Femur (tissue), 1 donor: ENCODE measurements at places on chromosomes 11 and 22.

DNA sequence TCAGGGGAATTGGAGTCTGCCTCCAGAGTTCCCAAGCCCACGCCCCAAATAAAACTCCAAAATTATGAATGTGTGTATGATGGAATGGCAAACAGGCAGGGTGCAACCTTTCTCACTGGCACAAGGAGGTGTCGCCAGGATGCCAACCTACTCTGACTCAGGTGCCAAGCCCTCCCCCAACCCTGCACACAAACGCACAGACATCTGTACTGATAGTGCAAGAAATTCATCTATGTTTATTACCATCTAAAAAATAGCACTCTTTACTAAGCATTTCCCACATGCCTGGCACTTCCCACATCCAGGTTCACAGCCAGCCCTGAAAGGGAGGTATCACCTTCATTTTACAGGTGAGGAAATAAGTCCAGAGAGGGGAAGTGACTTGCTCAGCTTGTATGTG, 1.2 kb downstream of the PLA2G3 start:
- no peak for DNase-seq

DNA sequence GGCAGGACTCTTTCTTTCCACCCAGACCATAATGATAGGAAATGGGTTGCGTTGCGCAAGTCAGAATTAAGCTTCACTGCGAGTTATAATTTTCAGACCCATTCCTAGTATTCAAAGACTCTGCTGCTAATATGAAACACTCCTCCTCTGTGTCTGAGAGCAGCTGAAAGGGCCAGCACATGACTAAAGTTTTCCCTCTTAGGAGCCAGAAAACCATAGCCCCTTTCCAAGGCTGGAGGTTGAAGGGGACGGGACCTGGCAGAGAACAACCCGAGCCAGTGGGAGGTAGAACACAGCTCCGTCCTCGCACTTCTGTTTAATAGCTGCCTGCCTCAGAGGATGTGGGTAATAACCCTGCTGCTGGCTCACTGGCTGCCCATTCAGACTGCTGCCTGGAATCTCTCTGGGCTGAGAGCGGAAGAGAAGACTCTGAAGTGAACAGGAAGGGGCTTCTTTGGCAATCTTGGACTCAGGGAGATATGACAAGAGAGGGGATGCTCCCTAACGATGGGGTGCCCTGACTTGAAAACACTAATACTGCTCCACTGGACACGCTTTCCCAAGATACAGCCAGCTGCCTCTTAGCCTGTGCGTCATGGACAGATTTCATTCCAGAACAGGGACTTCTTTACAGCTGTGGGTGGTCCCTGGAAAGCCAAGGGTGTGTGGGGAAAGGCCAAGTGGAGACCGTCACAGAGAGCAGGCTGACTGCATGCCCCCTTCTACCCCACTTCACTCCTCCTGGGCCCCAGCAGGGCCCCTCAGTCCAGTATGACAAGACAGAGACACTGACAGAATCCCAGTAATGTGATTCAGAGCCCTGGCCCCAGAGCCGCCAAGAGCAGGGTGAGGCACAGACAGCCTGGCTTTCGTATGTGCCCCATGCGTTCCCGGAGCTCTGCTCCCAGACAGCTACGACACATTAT, 156.9 kb downstream of the FEZ1 start:
- peak; percentile 91 for DNase-seq

GRCh38 chr11:10439351-10439750, 15.7 kb upstream of the AMPD3 start:
- DNase-seq, result no peak

DNA sequence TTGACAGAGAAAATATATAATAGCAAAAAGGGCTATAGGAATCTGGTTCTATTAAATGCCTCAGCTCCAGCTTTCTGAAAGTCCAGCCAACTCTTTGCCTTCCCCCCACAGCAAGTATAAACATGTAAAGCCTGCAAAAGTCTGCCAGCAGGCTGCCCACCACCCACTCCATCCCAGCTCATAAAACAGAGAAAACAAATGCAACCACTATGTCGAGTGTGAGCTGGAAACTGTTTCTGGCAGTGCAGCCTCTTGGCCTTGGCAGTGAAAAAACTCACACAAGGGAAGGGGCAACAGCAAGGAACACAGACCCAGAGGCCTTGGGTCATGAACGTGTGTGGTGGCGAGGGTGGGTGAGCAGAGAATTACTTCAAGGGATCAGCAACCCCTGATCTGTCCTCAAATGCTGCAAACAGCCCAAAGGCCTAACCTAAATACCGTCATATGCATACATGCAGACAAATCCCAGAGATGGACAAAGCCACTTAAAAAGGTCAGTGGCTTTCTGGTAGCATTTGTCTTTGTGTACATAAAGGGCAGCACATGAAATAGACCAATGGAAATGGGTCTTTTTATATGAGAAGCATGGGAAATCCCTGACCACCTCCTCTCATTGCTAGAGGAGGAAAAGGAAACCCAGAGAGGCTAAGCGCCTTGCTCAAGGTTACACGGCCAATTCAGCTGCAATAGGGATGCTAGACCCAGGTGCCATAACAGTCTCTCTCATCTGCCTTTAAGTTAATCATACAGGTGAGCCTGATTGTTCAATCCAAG, 74.8 kb downstream of the NAT10 start:
- no peak for DNase-seq

DNA sequence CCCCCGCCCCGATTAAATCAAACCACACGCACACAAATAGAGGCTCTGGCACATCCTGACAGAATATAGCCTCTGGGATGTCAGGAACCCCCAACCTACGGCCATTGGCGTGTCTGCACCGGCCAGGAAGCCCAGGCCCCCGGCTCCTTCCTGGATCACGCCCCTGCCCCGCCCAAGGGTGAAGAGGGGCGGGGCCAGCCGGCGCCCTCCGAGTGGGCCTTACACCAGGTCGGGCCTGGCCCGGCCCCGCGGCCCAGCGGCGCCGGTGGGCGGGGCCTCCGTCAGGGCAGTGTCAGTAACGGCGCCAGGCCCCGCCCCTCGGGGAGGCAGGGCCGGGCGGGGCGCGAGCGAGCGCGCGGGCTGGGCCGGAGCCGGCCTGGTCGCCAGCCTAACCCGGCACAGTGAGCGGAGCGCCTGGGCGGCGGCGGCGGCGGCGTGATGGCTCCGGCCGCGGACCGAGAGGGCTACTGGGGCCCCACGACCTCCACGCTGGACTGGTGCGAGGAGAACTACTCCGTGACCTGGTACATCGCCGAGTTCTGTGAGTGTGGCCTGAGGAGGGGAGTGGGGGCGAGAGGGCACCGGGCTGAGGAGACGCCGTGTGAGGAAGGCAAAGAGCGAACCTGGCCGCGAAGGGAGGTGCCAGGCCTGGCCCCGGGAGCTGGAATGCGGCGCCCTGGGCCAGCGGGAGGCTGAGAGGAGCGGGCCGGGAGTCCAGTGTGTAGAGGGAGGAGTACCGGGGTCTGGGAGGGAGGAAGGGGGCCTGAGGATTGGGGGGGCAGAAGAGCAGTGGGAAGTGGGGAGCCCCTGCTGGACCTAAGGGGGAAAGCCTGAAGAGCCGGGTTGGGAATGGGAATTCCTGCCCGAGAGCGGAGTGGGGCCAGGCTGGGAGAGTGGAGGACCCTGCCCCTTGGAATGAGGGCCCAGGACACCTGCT, at the start of gene ACER3:
ACER3 (plus strand) TSS at position 380 of the 937 bp plus-strand sequence; CDS start at position 439, 59 bp downstream.
- DNase-seq, result peak; percentile 91

DNA sequence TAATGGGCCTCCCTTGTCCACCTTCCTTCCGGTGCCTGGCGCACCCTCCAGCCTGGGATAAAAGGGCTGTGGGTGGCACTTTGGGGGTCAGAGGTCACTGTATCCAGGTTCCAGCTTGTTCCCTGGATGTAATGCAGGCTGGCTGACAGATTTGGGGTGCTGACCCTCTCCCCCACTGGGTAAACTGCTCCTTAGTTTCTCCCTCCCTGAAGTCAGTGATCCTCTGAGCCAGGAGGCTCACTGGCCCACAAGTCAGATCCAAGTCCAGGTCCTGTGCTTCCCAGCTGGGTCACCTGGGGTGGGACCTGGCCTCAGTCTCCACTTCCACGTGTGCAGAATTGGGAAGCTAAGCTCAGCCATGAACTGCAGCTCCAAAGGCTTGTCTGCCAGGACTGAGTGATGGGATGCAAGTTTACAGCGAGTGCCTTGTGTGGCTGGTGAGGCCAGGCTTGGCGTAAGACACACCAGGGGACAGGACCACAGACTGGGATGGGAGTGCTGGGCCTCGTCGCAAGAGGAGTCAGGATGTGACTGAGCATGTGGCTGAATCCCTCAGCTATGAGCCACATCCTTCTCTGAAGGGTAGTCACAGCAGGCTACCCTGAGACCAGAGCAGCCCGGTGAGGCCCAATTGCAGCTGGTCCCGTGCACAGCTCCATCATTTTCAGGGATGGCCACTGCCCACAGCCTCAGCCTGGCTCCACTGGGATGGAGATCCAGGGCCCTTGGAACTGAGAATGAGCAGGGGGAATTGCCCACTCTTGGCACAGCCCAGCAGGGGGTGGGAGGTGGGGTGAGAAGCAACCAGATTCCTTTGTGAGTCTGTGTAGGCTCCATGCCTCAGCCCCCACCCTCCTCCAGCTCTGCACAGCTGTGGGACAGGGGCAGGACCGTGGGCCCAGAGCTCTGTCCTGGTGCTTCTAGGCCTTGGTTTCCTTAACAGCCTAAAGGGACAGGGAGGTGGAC, 7.2 kb downstream of the SHISA8 start:
- DNase-seq, result peak; percentile 17

GRCh38 chr11:70371241-70371640, 27.1 kb upstream of the CTTN start:
- DNase-seq, result no peak

DNA sequence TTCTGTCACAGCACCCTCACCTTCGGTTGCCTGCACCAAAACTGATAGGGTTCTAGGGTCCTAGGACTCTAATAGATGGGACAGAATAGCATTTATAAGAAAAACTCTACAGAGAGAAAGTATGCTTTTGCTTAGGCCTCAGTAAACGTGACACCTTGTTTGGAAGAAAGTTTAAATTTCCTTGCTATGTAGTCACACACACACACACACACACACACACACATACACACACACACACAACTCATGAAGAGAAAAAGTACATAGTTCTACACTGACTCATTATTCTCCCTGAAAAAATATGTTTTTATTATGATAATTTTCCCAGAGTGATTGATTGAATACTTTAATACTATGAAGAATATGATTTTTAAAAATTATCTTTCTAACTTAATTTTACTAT, 220.8 kb upstream of the SNX19 start:
- DNase-seq, result no peak

DNA sequence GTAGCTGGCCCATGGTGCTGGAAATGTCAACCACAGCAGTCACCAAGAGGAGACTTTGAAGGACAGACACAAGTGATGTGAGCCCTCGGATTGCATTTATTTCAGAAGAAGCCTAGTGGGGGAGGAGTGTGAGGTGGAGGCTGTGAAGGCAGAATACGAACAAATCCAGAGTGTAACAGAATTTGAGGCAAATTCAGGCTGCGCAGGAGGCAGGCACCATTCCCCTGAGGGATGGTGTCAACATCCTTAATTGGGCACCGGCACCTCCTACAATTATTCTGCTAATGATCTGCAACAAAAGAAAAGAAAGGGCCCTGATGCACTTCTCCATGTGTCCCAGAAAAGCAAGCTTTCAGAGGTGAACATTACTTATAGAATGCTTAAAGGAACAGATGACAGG, 32.2 kb downstream of the CWC15 start:
- no peak for DNase-seq

DNA sequence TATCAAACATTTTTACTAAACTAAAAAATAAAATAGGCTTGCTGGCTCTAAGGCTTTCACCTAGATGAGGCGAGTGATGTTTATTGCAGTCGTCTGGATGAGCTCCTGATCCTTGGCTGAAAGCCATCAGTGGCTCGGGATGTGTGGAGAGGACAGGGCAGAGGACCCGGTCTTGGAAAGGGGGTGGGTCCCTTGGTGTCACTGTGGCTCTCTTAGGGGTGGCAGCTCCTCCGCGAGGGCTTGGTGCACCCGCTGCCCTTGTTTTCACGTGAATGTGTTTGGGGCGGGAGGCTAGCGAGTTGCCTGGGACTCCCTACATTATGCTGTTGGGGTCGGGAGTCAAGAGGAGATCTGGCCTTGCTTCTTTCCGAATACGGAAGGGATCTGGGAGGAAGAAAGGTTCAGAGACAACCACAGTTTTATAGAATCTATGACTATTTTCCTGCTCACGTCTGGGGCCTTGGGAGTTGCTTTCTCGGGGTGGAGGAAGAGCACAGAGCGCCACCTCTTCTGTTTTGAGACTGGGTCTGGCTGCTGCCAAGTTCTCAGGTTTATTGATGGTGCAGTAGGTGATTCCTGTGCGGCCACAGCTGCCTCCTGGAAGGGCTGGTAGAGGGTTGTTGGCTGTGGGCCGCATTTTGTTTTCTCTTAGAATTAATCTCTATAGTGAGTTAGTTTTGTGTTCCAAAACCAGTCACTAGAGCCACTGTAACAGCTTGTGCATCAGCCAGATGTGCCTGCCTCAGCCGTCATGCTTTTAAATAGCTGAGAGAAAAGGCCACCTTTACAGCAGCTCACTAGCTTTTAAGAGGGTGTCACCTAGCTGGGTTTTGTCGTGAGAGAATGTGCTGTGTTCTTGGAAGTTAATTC, 12.8 kb downstream of the TBC1D22A start:
- DNase-seq, result no peak

DNA sequence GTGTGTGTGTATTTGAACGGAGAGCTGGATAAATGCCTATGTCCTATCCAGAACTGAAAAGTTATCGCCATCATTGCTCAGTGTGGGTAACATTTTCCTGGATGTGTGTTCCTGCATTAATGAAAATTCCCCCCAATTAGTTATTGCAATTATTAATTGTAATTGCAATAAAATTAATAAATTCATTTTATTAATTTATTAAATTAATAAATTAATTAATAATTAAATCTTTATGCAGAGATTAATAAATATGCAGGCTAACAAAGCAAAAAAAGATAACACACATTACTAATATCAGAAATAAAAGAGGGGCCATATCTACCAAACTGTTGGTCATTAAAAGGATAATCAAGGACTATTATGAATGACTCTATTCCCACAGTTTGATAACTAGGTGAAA, 3.6 kb downstream of the RFPL3 start:
- DNase-seq, result no peak

GRCh38 chr11:102368472-102368871, 21.5 kb downstream of the BIRC2 start:
- no peak for DNase-seq

DNA sequence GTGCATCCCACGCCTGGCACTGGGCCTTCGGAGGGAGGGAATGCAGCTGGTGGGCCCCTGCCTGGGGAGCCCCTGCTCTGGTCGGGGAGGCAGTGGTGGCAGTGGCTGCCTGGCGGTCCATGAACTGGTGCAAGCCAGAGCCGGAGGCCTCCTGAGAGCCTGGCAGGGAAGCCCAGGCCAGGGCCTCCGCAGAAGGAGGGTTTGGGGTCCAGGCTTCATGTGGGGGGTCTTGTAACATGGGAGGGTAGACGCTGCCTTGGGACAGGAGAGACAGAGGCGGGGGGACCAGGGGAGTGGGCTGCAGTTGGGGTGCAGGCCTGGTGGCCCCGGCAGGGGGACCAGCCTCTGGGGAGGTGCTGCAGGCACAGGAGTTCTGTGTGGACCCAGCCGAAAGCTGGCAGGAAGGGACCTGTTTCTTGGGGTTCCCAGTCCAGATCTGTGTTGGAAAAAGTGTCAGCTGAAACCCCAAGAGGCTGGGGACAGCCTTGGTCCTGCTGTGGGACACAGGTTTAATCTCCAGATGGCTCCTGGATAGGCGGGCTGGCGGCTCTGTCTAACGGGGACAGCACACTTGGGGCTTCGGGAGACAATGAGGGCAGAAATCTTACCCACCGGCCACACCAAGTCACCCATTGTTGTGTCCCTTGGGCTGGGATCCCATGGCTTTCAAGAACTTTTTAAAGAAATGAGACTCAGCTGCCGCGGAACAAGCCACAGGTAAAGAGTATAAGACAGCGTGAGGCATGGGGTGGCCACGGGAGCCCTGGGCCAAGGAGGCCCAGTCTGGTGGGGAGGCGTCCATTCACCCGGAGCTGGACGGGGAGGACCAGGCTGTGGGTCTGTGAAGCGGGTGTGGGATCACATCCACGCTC, 73.5 kb downstream of the KCNQ1 start:
- peak; percentile 12 for DNase-seq
